Type B pancreatic cell (in vitro differentiated cells): ENCODE measurements at places on chromosomes 2 and 18. TPM values are rescaled to one million over a fixed set of nuclear protein-coding genes. Genes with fewer than 3 reads are reported as not detected.

DNA sequence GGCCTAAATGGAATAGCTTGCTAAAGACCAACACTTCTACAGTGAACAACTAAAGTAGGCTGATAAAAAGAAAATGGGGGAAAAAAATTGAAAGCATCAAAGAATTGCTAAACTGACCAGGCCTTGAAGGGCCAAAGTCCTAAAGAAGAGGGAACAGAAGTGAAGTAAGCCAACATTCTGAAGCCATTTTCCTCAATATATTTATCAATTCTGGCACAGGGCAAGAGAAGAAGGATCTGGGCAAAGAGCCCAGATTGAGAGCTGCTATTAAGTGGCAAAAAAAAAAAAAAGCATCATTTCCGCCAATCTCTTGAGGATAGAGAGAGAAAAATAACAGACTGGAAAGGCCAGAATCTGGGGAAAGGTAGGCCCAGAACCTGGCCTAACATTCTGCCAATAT is 25.7 kb downstream of the FANCL start:
- no peaks in the 10 kb centered on the region for H3K27me3 ChIP-seq
- peaks cover 51% of the 10 kb centered on the region for H3K36me3 ChIP-seq
- no peak for DNase-seq
- no peak overlapping the region for H3K4me3 ChIP-seq
- no peaks in the 10 kb centered on the region for H3K4me1 ChIP-seq

DNA sequence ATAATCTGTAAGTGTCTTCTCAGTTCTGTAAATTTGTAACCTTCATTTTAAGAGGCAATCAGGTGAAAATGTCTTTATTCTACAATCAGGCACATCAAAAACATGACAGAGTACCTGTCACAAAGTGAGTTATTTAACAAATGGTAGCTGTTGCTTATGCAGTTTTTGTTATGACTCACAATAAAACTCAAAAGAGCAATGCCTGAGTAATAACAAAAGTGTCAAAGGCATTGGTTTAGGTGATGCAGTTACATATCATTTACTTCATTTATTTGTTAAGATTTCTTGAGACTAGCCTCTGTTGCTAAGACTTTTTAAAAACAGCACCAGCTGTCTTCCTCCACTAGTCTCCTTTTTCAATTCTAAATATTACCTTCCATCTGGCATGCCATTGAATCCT is 177.8 kb downstream of the KIAA1328 start:
- H3K4me3 ChIP-seq: no peak overlapping the region
- H3K36me3 ChIP-seq: no peaks in the 10 kb centered on the region
- no peak for DNase-seq
- no peak overlapping the region for H3K27ac ChIP-seq

- H3K4me1 ChIP-seq: peaks cover 43% of the 10 kb centered on the region
- H3K36me3 ChIP-seq: no peaks in the 10 kb centered on the region
- peak overlapping the region; percentile 54 for H3K4me3 ChIP-seq
These were observed 11.5 kb downstream of the ANKRD29 start for GRCh38 chr18:23650968-23651927.

DNA sequence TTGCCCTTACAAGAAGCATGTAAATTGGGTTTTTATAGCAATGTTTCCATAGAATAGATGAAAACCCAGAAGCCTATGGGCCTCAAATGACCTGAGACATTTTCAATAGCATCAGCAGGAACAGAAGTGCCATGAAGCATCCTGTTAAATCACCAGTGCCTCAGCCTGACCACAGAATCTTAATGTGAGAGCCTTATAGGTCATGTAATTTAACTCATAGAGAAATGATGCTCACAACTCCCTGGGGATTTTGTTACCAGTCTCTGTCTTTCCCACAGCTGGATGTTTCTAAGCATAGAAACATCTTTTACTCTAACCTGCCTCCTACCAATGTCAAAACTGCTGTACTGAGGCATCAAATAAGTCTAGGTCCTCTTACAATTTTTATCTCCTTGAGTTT is 295.8 kb upstream of the ACVR2A start:
- H3K27ac ChIP-seq: no peak overlapping the region
- no peak for DNase-seq
- peaks cover 19% of the 10 kb centered on the region for H3K27me3 ChIP-seq

DNA sequence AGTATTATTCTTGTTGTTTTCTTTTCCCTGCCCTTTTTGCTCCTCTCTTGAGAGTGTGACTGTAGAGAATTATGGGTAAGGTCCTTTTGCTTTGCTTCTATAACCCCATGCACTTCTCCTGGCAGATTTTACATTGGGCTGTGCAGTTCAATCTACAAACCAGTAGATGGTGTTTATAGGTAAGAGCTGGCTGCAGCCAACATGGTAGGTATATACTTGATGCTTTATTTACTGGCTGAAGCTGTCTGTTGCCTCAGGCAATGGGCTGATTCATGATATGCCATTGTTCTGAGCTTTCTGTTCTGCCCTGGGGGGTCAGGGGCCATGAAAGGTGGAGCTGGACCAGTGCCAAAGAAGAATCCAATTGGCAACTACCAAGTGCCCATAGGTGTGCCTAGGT is 48.3 kb upstream of the MYL1 start:
- no peak overlapping the region for H3K27ac ChIP-seq

DNA sequence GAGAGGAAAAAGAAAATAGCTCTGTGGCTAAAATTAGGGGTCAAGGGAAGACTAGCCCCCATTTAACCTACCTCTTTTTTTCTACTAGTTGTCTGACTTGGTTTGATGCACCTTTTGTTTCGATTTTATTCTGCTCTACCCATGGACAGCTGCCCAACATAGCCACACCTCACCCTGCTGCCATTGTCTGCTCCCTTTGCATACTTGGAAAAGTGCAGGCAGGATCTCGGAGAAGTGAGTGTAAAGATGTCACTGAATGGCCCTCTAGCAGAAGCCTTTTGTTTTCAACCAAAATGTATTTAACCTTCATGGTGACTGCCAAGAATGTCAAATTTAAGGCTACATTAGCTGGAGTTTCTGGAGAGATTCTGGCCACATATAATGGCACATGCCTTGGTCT is 62.9 kb downstream of the SETBP1 start:
- DNase-seq: no peak
- peaks cover 58% of the 10 kb centered on the region for H3K4me1 ChIP-seq
- peaks cover 3% of the 10 kb centered on the region for H3K27me3 ChIP-seq
- H3K36me3 ChIP-seq: peaks cover 28% of the 10 kb centered on the region
- no peak overlapping the region for H3K27ac ChIP-seq

- no peak overlapping the region for H3K4me3 ChIP-seq
- peaks cover 6% of the 10 kb centered on the region for H3K36me3 ChIP-seq
- no peak for DNase-seq
- H3K4me1 ChIP-seq: no peaks in the 10 kb centered on the region
These were observed 50.5 kb upstream of the FHOD3 start for GRCh38 chr18:36247036-36247435.

PPP1R1C gene
- total RNA-seq: 1.4 and 7.4 TPM in 2 replicates

GRCh38 chr2:177692042-177692782 is 299.6 kb downstream of the AGPS start:
- H3K36me3 ChIP-seq: no peaks in the 10 kb centered on the region
- peak overlapping the region; percentile 9 for H3K4me3 ChIP-seq
- H3K27ac ChIP-seq: no peak overlapping the region
- no peaks in the 10 kb centered on the region for H3K27me3 ChIP-seq
- no peak for DNase-seq

DNA sequence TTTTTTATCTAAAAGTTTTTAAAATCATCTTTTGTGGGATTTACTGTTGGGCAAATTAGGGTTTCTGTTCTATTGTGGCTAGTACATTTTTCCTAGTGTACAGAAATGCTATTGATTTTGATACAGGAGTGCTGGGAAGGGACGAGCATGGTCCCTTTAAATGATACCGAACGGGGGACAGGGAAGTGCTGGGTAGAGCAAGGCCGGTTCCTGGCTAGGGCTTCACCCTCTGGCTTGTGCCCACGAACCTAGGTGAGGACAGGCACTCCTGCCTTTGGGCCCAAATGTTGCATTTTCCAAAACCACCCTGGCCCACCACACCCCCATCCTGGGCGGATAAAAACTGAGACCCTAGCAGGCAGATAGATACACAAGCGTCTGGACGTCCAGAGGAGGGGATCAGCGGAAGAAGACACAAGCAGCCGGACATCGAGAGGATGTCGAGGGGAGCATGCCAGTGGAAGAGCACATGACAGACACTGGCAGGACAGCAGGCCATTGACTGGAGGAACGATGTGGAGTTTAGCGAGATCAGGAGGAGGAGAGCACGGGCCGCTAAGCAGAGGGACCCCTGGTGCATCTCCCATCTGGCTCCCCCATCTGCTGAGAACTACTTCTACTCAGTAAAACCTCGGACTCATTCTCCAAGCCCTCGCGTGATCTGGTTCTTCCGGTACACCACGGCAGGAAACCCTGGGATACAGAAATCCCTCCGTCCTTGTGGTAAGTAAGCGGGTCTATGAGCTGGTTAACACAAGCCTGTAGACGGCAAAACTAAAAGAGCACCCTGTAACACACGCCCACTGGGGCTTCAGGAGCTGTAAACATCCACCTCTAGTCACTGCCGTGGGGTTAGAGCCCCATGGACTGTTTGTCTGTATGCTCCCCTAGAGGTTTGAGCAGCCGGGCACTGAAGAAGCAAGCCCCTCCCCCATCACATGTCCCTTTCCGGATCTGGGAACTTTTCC is 13.5 kb upstream of the CALCRL start:
- no peaks in the 10 kb centered on the region for H3K4me1 ChIP-seq
- no peaks in the 10 kb centered on the region for H3K36me3 ChIP-seq
- no peak for DNase-seq
- no peaks in the 10 kb centered on the region for H3K27me3 ChIP-seq
- H3K4me3 ChIP-seq: peak overlapping the region; percentile 75

- H3K4me1 ChIP-seq: peaks cover 37% of the 10 kb centered on the region
- H3K4me3 ChIP-seq: no peak overlapping the region
- DNase-seq: no peak
- peaks cover 29% of the 10 kb centered on the region for H3K36me3 ChIP-seq
- H3K27me3 ChIP-seq: no peaks in the 10 kb centered on the region
These were observed 15.5 kb downstream of the CUL3 start for GRCh38 chr2:224569654-224570053.
